Urinary bladder (tissue), 4 donors: ENCODE measurements at places on chromosomes 3 and 15. TPM values are rescaled to one million over a fixed set of nuclear protein-coding genes. Genes with fewer than 3 reads are reported as not detected.

PPM1L gene
- 24.2 TPM for total RNA-seq

CAMK2N2 gene
- 0.26 TPM for total RNA-seq

MEIS2 gene
- total RNA-seq, result 163 TPM

HRG gene
- total RNA-seq, result not detected

GOLGA8J gene
- total RNA-seq, result not detected

OSBPL10 gene
- total RNA-seq, result 58.0 TPM

GOLGA8G gene
- total RNA-seq, result not detected

TNFSF10 gene
- total RNA-seq, result 74.0 TPM

IMPG2 gene
- 2.3 TPM for total RNA-seq

DPPA4 gene
- total RNA-seq, result 0.16 TPM

EXD1 gene
- total RNA-seq, result not detected

KBTBD12 gene
- total RNA-seq, result 2.7 TPM
